GM04503 (cell line): ENCODE measurements at places on chromosomes 1 and 21.

GRCh38 chr1:3641046-3641760, 8.7 kb downstream of the WRAP73 start:
- no peak for DNase-seq

GRCh38 chr1:981955-982558, at the start of gene PERM1:
PERM1 (minus strand) TSS chr1:982093; CDS start chr1:981029, 1,064 bp downstream.
- no peak for DNase-seq

DNA sequence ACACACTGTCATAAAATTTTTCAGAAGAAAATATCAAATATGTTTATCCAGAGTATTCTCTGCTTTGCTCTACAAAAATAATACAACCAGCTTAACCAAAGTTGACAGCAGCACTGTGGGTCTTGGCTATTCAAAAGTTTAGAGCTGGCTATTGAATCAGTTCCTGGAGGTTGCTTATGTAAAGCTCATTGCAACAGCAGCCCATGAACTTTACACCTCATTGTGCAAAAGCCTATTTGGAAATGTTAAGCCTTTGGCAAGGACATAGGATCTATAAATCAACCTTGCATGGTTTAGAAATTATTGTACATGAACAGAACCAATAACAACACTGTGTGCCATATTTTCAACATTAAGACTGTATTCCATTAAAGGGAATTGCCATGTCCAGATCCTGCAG, 714.9 kb downstream of the ADGRL2 start:
- DNase-seq, result no peak

- peak; percentile 77 for DNase-seq
These were observed 92.6 kb downstream of the NID1 start for GRCh38 chr1:235972311-235972689.

DNA sequence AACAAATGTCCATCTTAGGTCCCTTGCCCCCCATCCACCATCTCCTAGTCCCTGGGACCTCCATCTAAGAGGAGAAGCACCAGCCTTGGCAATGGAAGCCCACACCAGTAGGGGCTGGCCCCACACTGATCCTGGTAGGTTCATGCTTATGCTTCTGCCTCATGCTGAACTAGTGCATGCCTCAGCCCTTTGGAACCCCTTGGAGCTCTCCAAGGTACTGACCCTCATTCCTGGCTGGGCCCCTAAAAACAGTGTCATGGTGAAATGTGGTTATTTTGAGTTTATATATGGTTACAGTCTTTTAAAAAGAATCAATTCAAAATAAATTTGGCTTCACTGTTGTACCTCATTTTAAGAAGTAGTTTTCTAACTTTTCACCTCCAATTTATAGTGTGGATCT, 108.3 kb downstream of the HIVEP3 start:
- no peak for DNase-seq
